CD4-positive, alpha-beta T cell treated with Interleukin-21 for 1 hour (primary cell): ENCODE measurements at places on chromosomes 3 and 15.

- DNase-seq: no peak
Measured at GRCh38 chr15:83129791-83130190, 22.3 kb downstream of the TM6SF1 start.

DNA sequence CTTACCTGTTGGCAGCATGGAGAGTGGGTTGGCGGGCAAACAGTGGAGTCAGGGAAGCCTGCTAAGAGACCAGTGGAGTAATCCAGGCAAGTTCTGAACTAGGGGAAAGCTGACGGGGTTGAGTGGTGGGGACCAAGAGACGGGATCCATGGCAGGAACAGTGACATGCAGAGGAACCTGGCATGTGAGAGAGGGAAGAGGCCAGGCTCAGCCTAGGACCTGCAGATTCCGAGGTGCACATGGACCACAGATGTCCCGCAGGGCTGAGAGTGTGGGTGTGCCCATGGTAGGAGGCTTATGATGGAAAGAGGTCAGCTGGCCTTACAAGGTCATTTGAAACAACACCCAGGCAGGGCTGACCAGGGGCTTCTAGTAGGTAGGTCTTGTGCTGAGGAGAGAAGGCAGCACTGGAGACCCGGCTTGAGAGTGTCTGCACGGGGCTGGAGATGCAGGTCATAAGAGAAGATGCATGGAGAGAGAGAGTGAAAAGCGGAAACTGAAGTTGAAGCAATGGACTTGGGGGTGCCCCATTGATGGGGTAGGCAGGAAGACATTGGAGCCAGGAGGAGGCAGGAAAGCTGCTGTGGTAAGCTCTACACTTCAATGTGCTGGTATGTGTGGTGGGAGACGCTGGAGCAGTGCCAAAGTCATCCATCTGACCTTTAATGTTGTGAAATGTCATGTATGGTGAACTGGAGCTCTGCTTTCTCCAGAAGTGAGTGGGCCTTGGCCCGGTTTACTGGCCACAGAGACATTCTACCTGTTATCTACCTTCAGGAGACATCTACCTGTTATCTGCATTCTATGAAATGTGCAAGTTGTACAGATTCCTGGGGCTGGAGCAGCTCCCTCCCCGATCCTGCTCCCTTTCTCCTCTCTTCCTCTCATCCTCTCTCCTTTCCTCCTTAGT, 4.6 kb downstream of the SPSB4 start:
- no peak for DNase-seq

- no peak for DNase-seq
Measured at GRCh38 chr3:183022936-183023516, 42.7 kb upstream of the DCUN1D1 start.

- no peak for DNase-seq
Measured at GRCh38 chr3:100746092-100746491, 36.8 kb downstream of the TFG start.

DNA sequence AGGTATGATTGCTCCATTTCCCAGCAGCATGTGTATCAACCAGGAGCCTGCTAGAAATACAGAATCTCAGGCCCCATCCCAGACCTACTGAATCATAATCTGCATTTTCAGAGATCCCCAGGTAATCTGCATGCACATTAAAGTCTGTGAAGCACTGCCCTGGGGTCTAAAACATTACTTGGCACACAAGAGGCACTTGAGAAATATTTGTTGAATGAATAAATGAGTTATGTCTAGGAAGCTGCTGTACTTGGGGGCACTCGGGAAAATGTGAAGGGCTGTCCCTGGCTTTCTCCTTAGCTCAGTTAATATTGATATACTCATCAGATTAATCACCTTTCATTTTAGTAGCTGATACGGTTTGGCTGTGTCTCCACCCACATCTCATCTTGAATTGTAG, 184.4 kb downstream of the RORA start:
- DNase-seq: no peak

DNA sequence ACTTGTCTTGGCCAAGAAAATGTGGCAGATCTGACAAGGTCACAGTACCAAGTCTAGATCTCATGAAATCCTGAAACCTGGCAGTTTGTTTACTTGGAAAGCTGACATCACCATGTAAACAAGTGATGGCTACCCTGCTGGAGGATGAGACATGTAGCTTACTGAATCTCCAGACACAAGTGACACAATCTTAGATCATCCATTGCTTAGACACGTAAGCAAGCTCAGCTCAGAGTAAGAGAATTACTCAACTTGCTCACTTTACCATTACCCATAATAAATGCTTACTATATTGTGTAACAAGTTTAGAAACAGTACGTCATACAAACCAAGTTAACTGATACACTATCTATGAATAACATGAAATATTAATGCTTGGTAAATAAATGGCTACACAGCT, 263.8 kb downstream of the TBC1D5 start:
- no peak for DNase-seq

DNA sequence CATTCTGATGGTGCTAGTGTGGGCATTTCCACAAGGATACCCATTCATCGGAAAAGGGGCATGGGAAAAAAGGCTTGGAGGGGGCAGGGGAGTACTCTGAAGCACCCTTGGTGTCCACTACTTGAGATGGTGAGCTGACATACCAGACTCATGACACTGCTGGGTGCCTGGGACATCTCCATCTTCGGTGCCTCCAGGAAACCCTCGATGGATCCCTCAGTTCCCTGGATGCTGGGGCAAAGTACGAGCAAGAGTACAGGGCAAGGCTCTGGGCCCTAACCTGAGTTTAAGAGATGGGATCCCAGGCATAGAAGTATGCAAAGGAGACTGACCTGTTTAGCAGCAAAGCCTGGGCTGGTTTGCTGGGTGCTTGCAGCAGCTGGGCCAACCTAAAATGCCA, 5.2 kb upstream of the IP6K1 start:
- DNase-seq: no peak

- no peak for DNase-seq
Measured at GRCh38 chr3:45165497-45166283, 19.5 kb upstream of the CDCP1 start.

DNA sequence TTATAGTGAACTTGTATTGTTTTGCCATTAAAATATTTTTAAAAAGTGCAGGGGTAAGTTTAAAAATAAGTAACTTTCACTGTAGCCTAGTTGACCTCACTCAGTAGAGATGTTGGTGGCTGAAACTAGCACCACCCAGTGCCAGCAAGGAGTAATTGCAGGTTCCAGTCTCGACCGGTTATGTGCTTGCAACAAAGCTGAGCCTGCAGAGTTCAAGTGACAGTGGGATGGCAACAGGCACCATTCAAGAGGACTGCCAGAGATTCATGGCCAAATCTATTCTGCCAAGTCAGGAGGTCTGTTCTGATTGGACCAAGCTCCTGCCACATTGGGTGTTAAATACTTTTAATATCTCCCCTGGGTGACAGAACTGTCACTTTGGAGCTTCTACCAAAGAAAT, 2.7 kb downstream of the ADAMTS7 start:
- DNase-seq: no peak

DNA sequence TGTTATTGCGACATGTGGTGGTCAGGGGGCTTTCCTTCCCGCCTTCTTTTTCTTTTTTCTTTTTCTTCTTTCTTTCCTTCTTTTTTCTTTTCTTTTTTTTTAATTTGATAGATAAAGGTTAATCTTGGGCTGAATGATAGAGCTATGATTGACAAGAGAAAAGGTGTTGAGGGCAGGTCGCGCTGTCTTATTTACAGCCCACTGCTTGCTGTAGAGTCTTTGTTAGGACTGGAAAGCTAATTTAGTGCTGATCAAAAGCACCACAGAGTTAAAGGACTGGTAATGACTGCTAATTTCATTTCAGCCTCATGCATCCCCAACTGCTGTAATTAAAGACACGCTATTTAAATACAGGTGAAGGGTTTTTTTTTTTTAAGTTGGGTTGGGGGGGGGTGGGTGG, 10.6 kb upstream of the SOX2 start:
- DNase-seq: no peak

DNA sequence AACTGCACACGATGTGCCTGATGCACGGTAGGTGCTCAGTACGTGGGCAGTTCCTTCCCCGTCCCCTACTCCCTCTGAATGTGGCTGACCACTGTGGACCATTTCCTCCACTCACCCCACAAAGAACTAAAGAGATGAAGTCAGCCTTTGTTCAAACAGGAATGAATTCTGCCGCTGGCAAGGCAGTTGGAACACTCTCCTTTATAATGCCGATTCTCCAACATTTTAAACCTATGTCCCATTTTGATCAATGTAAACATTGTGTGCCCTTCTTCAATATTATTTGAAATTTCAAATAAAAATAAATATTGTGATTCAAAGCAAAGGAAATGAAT, 57.5 kb upstream of the MEF2A start:
- no peak for DNase-seq

DNA sequence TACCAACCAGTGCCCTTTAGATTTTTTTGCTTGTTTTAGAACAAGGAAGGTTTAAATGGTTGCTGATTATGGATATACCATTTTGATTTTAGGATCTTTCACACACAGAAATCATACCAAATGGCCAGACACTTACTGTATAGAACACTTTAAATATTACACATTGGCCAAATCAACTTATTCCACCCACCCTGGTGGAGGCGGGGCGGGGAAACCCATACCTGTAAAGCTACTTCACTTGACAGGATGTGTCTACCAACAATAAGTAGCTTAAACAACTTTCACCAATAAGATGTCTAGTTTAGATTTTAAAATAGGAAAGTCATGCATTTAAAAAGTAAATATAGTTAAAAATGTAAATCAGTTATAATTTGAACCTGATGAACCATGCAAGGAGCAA, 17.0 kb upstream of the SFMBT1 start:
- DNase-seq: no peak
